ENCODE measurements at places on chromosomes 16 and 17.

GRCh38 chr17:73386561-73386960 lies 74.8 kb upstream of the CDC42EP4 start:
- no peak for DNase-seq

GRCh38 chr17:5419356-5419958 lies at the start of gene NUP88:
TSS of gene NUP88 (minus strand) at chr17:5419662. CDS start at chr17:5419650, 12 bp downstream.
- peak; percentile 98 for DNase-seq

GRCh38 chr16:49556606-49557446 lies 183.2 kb downstream of the C16orf78 start:
- DNase-seq = no peak

GRCh38 chr17:78605429-78605828 lies 28.2 kb upstream of the DNAH17 start:
- DNase-seq = no peak

DNA sequence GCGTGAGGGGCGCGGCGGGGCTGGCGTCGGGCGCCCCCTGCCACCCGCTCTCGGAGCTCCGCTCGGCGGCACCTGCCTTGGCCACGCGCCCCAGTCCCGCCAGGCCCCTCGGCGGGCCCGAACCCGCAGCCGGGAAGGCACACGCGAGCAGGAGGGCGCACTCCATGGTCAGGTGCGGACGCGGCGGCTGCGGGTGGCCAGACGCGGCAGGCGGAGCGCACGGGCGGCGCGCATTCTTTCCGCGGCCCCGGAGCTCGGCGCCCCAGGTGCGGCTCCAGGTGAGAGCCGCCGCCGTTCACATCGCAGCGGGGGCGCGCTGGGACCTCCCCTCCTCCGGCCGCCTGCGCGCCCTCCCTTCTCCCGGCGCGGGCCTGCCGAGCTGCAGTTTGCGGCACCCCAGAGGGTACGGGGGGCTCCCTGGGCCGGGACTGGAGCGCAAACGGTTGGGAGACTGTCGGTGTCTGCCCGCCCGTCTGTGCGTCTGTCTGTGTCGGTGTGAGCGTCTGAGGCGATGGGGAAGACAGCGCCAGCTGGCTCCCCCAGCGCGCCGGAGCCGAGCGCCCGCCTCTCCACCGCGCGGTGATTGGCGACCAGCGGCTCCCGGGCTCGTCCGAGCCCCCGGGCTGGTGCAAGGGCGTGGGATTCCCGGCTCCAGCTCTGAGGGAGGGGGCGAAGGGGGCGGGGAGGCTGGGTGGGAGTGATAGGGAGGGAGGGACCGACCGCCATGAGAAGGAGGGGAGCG lies at the start of gene ADAMTS18:
TSS of gene ADAMTS18 (minus strand) at position 505 of the 742 bp plus-strand sequence. CDS start at position 166, 339 bp downstream.
- no peak for DNase-seq

DNA sequence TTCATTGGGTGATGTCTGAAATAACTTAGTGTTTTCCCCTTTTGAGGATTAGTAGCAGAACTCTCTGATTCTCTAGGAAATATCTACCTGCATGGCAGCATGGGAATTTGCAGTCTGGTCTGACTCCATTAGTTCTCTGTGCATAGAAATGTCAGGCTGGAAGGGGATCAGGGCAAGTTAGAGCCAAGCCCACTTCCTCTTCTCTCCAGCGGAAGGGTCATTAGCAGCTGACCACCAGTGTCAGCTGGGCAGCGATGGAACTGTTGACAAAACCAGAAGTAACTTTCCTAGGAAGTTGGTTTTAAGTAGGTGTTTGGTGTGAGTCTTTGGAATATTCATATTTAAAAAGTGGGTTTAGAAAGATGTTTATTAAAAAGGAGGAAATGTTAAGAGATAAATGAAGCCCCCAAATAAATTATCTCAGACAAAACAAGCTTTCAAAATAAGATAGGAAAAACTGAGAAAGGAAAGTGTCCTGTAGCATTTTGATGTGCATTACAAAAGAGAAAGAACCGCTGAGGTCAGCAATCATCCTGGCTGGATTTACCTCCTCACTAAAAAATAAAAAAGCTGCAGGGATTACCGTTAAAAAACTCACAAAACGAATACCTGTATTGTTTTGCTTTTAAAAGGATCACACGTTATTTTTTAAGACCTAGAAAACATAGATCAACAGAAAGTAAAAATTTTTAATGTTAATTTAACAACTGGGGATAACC lies 32.4 kb upstream of the MMD start:
- DNase-seq = no peak

DNA sequence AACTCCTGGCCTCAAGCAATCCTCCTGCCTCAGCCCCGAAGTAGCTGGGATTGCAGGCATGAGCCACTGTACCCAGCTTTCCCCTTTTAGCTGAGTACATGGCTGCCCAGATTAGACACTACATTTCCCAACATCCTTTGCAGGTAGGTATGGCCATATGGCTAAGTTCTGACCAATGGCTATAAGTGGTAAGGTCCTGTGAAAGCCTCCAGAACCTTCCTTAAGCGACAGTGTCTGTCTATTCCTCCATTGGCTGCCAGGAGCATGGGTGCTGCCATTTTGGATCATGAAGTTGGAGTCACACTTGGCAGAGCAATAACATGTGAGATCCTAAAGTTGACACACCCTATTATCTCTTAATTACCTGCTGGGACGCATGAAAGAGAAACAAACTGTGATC lies 24.4 kb upstream of the CRHR1 start:
- DNase-seq = no peak

DNA sequence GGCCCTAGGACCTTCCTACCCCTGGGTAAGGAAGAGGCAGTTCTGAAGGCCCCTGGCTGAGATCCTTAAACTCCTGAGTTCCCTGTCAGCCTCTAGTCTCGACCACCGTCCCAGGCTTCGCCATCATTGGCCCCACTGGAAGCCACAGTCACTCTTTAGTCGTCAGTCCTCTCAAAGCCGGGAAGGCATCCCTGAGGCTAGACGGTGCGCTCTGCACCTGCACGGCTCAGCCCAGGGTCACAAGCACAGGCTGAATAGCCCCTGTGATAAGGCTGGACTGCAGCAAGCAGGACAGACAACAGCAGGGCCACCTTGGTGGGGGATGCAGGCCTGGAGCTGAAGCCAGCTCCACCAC lies 3.3 kb upstream of the HEXIM1 start:
- DNase-seq = peak; percentile 19

DNA sequence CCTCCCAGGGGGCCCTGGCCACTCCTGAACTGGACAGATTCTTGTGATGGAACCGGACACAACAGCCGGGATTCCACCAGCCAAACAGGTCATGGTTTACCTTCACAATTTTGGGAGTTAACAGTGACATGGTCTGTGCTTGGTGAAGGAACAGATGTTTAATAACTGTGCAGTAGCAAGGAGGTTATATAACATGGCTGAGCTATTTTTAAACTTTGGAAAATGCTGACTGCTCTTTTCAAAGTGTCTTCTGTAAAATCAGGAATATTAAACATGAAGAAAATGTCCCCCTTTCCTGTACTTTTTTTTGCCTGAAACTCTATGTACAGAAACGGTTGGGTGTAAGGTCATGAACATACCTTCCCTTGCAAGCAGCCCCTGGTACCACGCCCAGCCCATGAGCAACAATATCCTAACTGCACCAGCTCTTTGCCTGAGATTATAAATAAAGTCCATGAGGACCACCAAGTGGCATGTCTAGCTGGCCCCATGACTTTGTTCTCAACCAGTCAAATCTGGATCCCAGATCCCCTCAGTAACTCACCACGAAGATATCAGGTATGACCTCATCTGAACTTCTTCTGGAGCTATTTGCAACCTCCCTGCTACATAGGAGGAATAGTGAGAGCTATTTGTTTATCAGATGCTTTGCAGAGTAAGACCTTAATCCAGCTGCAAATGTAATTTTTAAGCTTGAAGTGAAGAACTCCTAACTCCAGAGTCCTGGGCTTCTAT lies 249.1 kb downstream of the GRIN2A start:
- DNase-seq = no peak

GRCh38 chr17:40499551-40500189 lies 1.8 kb downstream of the TNS4 start:
- no peak for DNase-seq

- no peak for DNase-seq
Observed at GRCh38 chr17:37702598-37702997, 42.3 kb downstream of the HNF1B start.

DNA sequence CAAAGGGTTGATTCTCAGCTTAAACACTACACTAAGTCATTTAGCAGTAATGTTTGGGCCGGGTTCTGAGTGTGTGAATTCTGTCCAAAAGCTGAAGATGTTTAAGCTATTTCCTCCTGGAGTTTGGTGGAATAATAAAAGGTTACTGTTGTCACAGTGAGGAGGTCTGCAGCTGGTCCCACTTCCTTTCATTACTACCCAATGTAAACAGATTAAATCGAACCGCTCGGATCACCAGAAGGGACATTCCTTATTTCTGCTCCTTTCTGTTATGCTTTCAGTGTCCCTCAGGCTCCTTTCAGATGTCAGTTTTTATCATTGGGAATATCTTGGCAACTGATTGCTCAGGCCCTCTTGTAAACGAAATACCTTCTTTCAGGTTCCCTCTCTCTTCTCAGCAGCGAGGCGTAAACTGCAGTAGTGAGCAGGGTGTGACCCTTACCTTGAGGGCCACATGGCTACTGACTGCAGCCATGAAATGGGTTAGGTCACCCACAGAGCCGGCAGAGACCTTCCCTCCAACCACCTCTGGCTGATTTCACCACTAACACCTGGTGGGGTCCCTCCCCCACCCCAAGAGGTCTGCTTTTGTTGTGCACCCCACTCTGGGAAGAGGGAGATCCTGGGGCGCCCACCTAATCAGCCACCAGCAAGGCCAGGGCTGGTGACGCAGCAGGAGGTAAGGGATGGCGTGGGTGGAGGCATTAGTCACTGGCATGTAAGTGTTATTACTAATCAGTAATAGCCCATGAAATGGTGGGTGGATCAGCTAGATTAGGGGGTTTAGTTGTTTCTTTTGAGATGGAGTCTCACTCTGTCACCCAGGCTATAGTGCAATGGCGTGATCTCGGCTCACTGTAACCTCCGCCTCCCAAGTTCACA lies 117.6 kb downstream of the VPS53 start:
- no peak for DNase-seq

- DNase-seq = no peak
Observed at GRCh38 chr16:51710905-51711563, 560.0 kb upstream of the SALL1 start.

DNA sequence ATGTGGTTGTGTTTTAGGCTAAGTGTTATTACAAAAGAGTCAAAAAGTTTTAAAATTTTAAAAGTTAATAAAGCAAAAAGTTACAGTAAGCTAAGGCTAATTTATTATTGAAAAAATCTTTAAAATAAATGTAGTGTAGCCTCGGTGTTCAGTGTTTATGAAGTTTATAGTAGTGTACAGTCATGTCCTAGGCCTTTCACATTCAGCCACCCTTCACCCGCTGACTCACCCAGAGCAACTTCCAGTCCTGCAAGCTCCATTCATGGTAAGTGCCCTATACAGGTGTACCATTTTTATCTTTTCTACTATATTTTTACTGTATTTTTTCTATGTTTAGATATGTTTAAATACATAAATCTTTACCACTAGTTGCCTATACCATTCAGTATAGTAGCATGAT lies 98.5 kb upstream of the RPRML start:
- DNase-seq = no peak

GRCh38 chr16:68762996-68763756 lies 26.1 kb downstream of the CDH1 start:
- no peak for DNase-seq

DNA sequence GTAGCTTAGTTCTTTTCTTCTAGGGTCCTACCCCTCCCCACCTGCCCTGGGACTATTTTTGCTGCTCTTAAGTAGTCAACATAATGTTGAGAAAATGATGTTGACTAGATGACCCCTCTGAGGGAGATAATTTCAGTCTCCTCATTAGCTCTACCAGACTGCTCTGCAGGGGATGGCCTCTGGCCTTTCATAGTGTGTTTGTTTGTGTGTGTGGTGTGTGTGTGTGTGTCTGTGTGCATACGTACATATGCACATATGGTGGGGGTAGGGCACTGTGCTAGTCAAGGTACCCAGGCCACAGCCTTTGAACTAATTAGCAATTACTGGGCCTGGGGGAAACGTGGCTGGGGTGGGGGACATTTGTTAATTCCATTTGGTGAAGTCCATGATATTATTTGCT lies 254.0 kb downstream of the SHISA9 start:
- no peak for DNase-seq

- DNase-seq = no peak
Observed at GRCh38 chr16:9123871-9124270, 32.4 kb downstream of the HAPSTR1 start.

- DNase-seq = no peak
Observed at GRCh38 chr17:61880589-61881102, 17.3 kb upstream of the BRIP1 start.

- DNase-seq = no peak
Observed at GRCh38 chr16:15726715-15727114, 76.7 kb downstream of the NDE1 start.

GRCh38 chr17:47180337-47180736 lies 8.8 kb downstream of the CDC27 start:
- no peak for DNase-seq

DNA sequence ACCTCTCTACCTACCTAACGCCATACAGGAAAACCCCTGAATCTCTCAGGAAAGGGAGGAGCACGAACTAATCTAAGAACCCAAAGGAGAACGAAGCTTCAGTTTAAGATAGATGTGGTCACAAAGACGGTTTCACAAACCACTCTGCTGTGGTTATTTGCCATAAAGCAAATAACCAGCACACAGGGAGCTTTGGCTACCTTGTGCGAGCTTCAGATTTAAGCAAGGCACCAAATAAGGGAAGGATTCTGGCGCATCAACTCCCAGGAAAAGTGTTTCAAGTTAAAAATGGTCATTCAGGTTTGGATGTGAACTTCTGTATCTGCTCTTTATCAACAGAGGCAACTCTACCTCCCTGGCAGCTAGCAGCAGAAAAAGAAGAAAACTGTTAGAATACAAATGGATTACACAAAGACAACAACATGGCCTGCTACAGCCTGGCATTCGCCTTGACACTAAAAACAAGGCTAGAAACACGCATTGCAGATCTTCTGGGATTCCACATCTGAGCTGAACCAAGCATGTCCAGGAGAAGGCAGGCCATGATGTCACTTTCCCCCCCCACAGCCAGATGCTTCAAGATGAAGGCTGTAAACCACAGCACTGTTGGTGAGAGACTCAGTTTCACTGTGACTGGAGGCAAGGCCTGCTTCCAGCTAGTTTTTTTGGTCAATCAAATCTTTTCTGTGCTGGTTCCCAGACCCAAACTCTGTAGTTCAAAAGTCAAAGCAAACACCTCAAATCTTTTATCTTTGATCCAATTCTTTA lies 43.6 kb downstream of the SMG6 start:
- peak; percentile 31 for DNase-seq

DNA sequence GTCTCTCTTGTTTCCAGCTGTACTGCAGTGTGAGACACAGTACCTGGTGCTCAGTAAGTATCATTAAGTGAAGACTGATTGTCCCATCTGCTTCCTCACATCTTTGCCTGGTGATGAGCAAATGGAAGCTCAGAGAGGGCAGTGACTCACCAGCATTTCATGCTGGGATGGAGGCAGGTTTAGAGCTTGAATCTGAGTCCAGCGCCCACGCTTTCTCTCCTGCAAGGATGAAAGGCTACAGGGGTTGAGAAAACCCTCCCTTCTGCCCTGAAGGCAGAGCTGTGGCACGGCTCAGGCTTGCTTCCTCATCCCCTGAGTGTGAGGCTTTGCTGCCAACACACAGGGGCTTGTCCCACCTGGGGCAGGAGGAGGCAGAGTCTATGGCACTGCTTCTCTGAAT lies 1.5 kb upstream of the RNF112 start:
- DNase-seq = no peak

Measured in naive thymus-derived CD8-positive, alpha-beta T cell (primary cell).